ENCODE measurements at places on chromosomes 13 and 19.

- peak; percentile 22 for DNase-seq
Measured at GRCh38 chr13:103430368-103430767, 364.2 kb upstream of the SLC10A2 start.

DNA sequence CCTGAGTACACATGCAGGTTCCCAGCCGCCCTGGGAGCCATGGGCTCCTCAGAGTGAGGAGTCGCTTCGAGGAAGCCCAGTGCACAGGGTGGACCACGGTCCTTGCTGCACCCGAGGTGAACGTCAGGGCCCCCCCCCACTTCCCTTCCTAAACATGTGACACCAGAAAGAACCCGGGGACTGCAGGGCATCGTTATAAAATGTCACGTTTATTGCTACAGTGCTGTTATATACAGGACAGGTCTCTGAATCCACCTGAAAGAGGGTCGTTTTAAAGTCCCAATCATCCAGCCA lies 3.8 kb upstream of the UQCR11 start:
- DNase-seq: no peak

DNA sequence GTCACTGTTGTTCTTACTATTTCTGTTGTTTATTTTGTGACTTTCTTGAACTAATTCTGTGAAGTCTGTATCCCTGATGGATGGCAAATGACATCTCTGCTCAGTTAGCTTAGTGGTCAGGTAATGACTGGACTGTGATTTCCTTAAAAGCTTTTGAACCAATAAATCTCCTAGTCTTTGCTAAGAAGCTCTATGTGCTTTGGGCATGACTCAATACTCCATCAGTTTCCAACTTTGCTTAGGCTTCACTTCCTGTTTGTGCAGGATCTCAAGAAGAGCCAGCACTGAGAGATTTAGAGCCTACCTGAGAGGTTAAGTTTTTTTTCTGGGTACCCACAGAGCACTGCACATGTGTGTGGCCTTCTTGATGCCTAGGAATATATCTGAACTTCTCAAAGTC lies 329.7 kb upstream of the HTR2A start:
- DNase-seq: no peak

GRCh38 chr13:30711375-30711774 lies 24.0 kb upstream of the ALOX5AP start:
- no peak for DNase-seq

GRCh38 chr13:75173457-75174356 lies 308.3 kb downstream of the TBC1D4 start:
- DNase-seq: peak; percentile 77

DNA sequence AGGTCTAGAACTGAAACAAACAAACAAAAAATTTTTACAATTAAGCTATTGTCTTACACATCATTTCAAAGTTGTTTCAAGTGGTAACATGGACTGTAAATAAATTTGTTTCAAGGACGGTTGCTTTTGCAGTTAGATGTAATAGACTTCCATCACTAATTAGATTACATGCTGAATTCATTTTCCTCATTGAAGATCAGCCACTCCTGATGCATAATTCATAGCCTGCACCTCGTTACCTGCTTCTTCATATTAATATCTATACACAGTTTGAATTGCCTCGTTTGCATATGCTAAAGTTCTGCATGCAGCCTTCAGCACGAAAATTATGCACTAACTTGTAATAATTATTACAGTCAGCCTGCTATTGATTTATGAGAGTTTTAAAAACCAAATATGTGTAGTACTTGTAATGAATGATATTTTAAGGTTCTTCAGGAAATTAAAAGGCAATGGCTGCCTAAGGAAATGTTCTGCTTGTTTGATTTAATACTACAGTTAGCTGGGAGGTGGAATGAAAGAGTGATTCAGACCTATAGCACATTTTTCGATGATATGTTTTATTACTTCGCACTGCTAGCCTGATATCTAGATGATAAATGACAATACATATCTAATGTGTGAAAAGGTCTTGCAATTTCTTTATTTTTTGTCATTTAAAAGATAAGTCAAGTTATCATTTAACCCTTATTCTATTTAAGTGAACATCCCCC lies 184.9 kb downstream of the DACH1 start:
- DNase-seq: no peak

DNA sequence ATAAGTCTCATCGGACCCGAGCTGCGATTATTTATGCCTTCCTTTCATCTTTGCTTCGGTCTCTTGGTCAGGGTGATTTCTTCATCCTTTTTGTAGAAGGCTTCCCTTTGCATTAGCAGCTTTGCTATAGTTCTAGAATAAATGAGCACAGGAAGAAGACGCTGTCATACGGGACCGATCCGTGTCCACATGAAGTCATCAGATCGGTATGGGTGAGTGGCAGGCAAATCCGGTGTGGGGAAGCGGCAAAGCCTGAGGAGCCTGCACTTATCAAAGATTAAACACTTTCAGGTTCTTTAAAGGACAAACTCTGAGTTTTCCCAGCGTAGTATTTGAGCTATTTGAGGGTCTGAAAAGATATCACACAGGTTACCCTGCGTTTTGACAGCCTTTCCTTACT lies 119.3 kb downstream of the IRS2 start:
- no peak for DNase-seq

- no peak for DNase-seq
Measured at GRCh38 chr13:27374126-27374613, 50.2 kb upstream of the GTF3A start.

GRCh38 chr19:8611391-8611876 lies 919 bp upstream of the ADAMTS10 start:
- DNase-seq: no peak
